A673 (cell line): ENCODE measurements at places on chromosomes 1 and 21.

- no peak for DNase-seq
These were observed 13.7 kb upstream of the TENT5C start for GRCh38 chr1:117592155-117592554.

DNA sequence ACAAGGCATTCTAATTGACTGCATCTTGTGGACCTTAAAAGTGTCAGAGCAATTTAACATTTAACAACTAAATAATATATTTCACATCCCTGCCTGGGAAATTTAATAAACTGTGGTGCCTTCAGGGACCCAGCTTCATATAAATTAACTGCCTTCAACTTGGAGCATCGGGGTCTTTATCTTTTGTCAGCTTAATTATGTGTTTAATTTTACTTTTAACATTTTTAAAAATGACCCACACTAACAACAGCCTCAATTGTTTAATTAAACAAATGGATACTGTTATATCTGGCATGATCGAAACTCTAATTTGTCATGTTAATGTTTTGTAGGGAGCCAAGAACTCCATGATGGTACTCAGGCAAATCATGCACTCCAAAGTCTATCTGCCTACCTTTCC is 389.3 kb upstream of the BEND5 start:
- no peak for DNase-seq

- DNase-seq: peak; percentile 11
These were observed 585.7 kb upstream of the CAMK1G start for GRCh38 chr1:208997726-208998312.

GRCh38 chr1:33008051-33008914 is 28.4 kb downstream of the AK2 start:
- DNase-seq: no peak

DNA sequence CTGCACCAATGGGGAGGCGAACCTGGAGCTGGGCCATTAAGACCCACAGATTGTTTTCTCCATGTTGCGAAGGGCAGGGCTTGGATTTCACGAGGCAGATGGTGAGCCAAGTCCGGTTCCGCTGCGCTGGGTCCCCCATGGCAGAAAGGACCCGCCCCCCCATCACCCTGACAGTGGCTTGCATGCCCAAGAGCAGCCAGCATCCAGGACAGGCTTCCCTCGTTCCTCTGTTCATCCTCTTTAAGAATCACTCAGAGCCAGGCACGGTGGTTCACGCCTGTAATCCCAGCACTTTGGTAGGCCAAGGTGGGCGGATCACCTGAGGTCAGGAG is 15.8 kb upstream of the NPHP4 start:
- DNase-seq: no peak

DNA sequence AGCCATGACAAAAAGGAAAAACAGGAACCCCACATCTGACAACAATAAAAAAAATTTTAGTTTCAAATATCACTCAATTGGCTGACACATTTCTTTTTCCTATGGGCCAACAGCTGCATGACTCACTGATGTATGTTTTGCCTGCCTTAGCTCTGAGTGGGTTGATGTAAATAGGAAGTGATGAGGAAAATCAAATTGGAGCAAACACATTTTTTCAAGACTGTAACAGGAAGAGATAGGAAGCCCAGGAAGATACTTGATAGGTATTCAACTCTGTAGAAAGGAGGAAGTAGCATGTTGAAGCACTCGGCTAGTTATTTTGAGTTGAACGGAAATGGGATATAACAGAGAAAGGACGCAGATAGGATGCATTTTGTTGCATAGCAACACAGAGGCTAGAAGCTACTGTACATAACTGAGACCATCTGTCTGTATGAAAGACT is 168.0 kb upstream of the NR5A2 start:
- peak; percentile 25 for DNase-seq
